ENCODE measurements at places on chromosomes 7 and 10.

DNA sequence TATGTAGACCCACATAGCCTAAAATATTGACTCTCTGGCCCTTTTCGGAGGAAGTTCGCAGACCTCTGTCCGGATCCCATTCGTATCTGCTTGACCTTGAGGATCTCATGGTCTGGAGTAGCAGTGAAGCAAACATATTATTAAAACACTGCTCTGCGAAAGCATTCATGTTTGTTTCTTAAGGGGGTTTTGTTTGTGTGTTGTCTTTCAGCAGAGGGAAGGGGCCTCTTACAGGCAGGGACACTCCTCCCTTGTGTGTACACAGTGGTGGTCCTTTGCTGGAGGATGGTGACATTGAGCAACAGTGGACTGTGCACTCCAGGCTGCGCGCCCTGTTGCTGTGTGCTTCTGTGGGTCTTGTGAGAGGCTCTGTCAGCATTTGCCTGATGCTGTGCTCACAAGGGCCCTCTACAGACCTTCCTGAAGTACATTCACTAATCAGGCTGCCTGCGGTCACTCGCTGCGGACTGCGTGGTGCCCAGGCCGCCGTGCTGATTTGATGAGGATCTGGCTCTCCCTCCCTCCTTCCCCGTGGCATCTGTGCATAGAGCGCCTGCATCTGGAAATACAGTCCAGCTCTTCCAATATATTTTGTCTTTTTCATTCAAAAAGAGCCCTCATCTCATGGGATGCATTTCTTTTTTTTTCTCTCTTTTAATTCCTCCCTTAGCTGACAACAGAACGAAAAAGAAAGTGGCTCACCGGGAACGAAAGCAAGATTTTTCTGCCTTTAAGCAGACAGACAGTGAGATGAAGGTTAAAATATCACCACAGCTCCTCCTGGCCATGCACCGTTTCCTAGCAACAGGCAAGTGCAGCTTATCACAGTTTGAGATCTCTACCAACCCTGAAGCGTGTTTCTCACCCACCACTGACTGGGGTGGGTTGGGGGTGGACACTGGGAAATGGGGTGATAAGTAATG lies 135.8 kb downstream of the CNNM2 start:
- DNase-seq, result no peak

- no peak for DNase-seq
Measured at GRCh38 chr10:125190946-125191345, 30.6 kb upstream of the CTBP2 start.

GRCh38 chr7:70523249-70523988 lies 608.5 kb upstream of the GALNT17 start:
- no peak for DNase-seq

GRCh38 chr10:106592396-106592795 lies 572.1 kb downstream of the SORCS1 start:
- DNase-seq, result no peak

DNA sequence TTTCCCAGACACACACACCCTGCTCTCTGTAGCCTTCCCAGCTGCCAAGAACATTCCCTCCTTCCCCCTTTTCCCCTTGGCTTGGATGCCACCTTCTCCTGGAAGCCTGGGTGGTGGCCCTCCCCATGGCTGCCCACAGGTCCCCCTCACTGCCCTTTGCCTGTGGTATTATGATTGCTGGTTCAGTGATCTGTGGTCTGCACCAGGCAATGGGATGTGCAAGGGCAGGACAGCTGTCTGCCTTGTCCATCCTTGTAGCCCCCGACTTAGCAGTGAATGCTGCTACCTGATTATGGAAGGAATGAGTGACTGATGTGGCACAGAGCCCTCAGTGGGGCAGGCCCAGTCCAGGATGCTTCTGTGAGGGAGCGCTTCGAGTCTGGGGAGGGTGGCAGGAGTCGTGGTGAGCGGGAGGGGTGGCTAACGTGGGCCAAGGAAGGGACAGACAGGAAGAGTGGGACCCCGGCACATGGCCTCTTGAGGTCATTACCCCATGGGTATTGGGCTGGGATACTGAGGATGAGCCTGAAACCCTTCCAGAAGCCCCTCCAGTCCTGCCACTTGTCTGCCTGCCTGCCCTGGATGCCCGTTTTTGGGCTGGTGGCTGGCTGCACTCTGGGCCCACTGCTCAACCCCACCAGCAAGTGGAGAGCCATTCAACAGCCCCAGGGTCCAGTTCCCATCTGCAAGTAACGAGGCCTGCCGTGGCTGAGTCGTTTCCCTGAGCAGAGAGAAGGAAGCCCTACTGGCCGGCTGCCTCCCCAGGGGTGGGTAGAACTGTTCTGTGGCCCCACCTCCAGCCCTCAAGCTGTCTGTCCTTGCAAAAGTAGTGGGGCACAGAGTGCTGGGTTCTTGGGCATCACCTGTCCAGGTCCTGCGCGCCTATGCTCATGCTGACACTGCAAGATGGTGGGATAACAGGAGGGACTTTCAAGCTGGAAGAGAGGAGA lies 8.8 kb downstream of the CHST3 start:
- DNase-seq, result no peak

DNA sequence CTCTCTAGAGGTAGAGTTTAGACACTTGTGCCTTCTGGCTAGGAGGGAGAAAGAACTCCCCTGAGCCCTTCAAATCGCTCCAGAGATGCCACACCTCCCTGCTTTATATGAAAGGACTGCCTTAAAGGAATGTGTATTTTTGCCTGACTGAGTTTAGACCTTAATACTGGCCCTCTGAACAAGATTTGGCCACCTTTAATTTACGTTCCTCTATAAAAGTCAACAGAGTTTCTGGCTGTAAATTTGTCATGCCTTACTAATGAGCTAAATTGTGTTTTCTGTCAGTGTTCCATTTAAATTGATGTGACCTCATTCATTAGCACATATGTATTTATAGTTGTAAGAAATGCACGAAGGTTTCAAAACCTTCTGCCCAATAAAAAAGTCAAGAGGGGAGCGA lies 48.0 kb downstream of the SEMA3C start:
- no peak for DNase-seq

DNA sequence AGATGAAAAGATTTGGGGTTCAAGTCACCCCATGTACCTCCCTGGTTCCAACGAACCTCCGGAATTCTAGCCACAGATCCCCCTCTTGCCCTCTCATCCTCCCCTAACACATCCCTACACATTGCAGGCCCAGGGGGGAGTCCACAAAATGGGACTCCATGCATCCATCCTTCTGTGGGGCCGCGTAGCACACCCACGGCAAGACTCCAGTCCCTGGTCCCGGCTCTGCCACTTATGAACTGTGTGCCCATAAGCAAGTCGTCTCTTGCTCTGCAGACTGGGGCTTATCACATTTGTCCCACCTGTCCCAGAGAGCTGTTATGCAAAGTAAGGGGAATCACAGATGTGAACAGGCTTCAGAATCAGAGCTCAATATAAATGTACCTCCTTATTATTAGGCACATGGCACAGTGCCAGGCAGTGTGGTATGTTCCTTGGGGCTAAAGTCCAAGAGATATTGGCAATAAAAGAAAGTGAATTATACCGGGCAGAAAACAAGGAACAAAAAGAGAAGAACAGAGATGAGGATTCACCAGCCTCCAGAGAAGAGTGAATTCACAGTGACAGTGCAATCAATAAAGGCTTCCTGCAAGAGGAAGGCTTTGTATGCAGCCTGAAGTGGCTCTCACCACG lies 73.9 kb downstream of the KCNMA1 start:
- no peak for DNase-seq

All from stimulated activated CD4-positive, alpha-beta T cell treated with anti-CD3 and anti-CD28 coated beads, Interleukin-1b, Interleukin-23, amount 100 ng/mL, for 1 hour (primary cell).